ENCODE measurements at places on chromosomes 1 and 21. TPM values are rescaled to one million over a fixed set of nuclear protein-coding genes. Genes with fewer than 3 reads are reported as not detected.

PTGER3 gene
- 0.13 TPM for total RNA-seq

SNX7 gene
- 25.4 TPM for total RNA-seq

SDC3 gene
- 33.7 TPM for total RNA-seq

FBXO2 gene
- total RNA-seq: 40.3 TPM

KCNN3 gene
- total RNA-seq: 0.33 TPM

ELF3 gene
- total RNA-seq: 318 TPM

NHLH2 gene
- total RNA-seq: not detected

CLDN8 gene
- total RNA-seq: 1.2 TPM

GPA33 gene
- total RNA-seq: not detected

AADACL4 gene
- total RNA-seq: not detected

ACOT11 gene
- 25.7 TPM for total RNA-seq

GRIK3 gene
- total RNA-seq: not detected

CHIA gene
- total RNA-seq: not detected

PLA2G4A gene
- 3.3 TPM for total RNA-seq

VAV3 gene
- total RNA-seq: 1.7 TPM

TMEM52 gene
- 8.5 TPM for total RNA-seq

LRRC53 gene
- total RNA-seq: not detected

C8B gene
- total RNA-seq: not detected

CHRM3 gene
- 6.1 TPM for total RNA-seq
